ENCODE measurements at places on chromosomes 16 and 17. TPM values are rescaled to one million over a fixed set of nuclear protein-coding genes. Genes with fewer than 3 reads are reported as not detected.
A peak's percentile ranks its signal among the peaks of the same experiment; 100 is the strongest.

- no peak for DNase-seq
Observed at GRCh38 chr16:17126156-17126555, 344.6 kb downstream of the XYLT1 start.

OR1A1 gene
- not detected for polyA plus RNA-seq

ARHGAP27 gene
- 3.8 TPM for polyA plus RNA-seq

C17orf113 gene
- 0.38 TPM for polyA plus RNA-seq

DNA sequence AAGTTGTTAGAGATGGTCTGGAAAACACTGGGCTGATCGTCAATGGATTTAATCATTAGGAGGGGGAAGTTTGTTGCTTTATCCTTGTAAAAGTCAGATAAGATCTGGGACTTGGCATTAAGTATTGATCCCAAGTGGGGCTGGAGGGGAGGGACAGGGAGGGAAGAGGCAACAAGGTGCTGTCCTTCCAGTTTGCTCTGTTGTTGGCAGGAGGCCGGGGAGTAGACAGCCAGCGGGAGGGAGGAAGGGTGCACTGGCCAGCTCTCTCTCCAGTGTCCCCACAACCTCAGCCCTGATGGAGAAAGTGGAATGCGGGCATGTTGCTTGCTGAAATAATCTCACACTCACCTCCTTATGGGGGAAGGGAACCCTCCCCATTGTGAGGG is 210.2 kb downstream of the CCDC182 start:
- no peak for DNase-seq

DNA sequence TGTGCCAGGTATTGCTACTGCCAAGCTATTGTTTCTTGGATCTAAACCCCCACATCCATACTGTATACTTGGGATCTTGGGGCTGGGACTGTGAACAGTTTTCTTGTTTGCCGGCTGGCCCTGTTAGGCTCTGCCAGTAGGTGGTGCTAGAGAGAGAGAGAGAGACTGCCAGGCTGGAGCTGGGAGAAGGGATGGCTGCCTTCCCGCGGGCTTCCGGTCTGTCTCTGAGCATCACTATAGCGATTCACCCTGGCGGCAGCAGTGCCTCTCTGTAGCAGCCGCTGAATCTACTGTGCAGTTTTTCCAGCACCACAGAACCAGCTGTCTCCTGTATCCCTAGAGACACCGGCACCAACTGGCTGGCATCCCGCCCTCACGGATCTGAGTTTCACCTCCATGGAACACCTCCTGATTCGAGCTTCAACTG is 201.2 kb downstream of the UTP18 start:
- peak; percentile 79 for DNase-seq

TANC2 gene
- polyA plus RNA-seq = 3.2 TPM

GRCh38 chr17:10116753-10117420 is 81.5 kb downstream of the GAS7 start:
- DNase-seq = no peak

ITGAX gene
- polyA plus RNA-seq = 0.35 TPM

CD300E gene
- not detected for polyA plus RNA-seq

GRCh38 chr16:29958756-29959155 is 3.1 kb upstream of the TMEM219 start:
- no peak for DNase-seq

DNA sequence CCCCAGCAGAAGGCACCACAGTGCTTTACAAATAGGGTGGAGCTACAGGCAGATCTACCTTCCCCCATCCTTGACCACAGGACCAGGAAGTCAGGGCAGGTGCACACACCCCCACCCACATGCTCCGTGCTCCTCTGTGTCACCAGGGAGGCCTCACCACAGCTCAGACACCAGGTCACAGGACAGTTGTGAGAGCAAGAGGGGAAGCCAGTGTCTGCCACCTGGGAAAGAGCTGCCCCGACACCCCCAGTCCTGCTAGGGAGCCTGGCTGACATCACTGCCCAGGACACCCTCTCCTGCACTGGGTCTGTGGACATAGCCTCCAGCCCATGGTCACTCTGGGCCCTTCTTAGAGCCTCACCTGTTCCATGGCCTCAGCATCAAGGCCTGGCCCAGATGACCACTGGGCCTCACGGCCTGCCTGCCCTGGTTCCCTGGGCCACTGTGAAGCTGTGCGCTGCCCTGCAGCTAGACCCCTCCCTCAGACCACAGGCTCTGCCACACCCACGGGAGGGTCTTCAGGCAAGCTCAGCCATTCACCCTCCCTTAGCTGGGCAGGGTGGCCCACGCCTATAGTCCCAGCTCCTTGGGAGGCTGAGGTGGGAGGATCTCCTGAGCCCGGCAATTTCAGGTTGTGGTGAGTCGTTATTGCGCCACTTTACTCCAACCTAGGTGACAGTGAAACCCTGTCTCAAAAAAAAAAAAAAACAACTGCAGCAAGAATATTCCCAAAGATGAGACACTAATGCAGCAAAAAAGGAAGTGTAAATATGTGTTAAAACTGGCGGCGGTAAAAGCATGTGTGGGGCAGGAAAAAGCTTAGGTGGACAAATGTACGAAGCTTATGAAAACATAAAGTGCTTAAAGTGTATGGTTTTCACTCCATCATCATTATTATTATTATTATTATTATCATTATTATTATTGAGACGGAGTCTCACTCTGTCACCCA is 14.2 kb downstream of the POLR3K start:
- no peak for DNase-seq

GRCh38 chr16:88379694-88380040 is 3.1 kb upstream of the ZNF469 start:
- no peak for DNase-seq

SLC6A4 gene
- polyA plus RNA-seq = 0.05 TPM

DNA sequence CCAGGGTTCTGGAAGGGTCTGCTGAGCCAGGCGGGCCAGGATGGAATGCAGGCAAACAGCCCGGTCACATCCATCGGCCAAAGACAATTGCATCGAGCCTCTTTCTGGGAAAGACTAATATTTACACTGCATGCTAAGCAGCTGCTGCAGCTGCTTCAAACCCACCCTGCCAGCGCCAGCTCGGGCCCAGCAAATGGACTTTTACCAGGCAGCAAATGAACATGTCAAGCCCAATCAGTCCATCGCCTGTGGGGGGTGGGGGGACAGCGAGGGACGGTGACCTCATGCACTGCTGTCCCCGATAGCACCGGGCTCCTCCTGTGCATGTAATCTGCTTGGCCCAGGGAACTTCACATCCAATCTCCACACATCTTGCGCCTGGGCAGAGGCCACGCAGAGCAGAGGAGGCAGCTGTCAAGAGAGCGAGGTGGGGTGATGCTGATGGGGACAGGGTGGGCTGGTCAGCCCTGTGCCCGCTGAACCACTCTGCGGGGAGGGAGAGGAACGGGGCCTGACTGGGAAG is 39.4 kb upstream of the CDH5 start:
- DNase-seq = peak; percentile 63

- no peak for DNase-seq
Observed at GRCh38 chr17:46047398-46047797, 48.3 kb downstream of the STH start.

- DNase-seq = no peak
Observed at GRCh38 chr17:67519801-67520251, 142.7 kb downstream of the PITPNC1 start.

DNA sequence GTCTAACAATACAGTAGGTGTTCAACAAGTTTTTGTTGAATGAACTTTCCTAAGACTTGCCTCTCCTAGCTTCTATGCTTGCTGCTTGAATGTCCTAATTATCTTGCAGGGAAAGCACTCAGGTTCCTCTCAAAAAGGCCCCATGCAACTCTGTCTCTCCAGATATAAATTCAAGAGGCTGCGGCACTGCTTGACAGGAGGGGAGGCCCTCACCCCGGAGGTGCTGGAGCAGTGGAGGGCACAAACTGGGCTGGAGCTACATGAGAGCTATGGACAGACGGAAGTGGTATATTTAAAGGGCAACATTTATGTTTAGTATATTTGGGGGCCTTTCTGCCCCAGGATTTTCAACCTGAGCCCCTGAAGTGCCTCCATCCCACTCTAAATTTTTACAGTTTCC is 14.4 kb downstream of the THUMPD1 start:
- DNase-seq = no peak

GRCh38 chr16:56716761-56717160 is 13.2 kb upstream of the NUP93 start:
- DNase-seq = no peak

RASL10B gene
- polyA plus RNA-seq = 0.03 TPM

SDR42E2 gene
- not detected for polyA plus RNA-seq

HS3ST2 gene
- polyA plus RNA-seq = not detected

GRCh38 chr16:80627108-80627507 is 86.3 kb downstream of the DYNLRB2 start:
- DNase-seq = no peak

CBFB gene
- polyA plus RNA-seq = 43.2 TPM

DNA sequence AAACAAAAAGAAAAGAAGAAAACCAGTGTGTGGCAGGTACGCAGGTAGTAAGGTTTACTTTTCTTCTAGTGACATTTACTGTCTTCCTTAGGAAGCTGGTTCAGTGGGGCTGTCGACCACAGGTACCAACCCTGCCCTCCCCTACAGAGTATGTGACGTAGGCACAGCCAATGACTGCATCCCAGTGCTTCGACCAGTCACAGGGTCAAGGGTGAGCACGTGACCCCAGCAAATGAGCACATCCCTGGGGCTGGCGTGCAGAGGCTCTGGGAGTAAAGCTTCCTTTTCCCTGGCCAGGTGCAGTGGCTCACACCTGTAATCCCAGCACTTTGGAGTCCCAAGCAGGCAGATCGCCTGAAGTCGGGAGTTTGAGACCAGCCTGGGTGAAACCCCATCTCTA is 38.9 kb upstream of the PLCG2 start:
- peak; percentile 69 for DNase-seq

- DNase-seq = peak; percentile 73
Observed at GRCh38 chr16:68367030-68367429, 56.2 kb downstream of the PRMT7 start.

GRCh38 chr16:23537390-23537789 is 19.8 kb downstream of the EARS2 start:
- no peak for DNase-seq

GRCh38 chr17:79849953-79850352 is 10.7 kb upstream of the CBX4 start:
- DNase-seq = no peak

DNA sequence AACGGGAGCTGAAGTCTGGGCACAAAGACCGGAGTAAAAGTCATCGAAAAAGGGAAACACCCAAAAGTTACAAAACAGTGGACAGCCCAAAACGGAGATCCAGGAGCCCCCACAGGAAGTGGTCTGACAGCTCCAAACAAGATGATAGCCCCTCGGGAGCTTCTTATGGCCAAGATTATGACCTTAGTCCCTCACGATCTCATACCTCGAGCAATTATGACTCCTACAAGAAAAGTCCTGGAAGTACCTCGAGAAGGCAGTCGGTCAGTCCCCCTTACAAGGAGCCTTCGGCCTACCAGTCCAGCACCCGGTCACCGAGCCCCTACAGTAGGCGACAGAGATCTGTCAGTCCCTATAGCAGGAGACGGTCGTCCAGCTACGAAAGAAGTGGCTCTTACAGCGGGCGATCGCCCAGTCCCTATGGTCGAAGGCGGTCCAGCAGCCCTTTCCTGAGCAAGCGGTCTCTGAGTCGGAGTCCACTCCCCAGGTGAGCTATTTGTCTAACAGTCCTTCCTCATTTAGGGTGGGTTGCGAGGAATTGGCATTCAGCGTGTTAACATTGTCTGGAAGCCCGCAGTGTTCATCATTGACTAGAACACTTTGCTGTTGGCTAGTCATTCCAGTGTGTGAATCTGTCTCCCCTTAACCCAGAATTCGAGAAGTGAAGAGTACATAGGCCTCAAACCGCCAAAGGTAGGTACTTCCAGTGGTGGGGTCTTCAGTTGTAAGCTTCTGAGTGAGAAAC is 1.5 kb downstream of the CDK12 start:
- peak; percentile 35 for DNase-seq

GRCh38 chr17:49369089-49369488 is 7.0 kb upstream of the ZNF652 start:
- DNase-seq = no peak

PPP1R27 gene
- polyA plus RNA-seq = 4.2 TPM

CTRB2 gene
- not detected for polyA plus RNA-seq

DNA sequence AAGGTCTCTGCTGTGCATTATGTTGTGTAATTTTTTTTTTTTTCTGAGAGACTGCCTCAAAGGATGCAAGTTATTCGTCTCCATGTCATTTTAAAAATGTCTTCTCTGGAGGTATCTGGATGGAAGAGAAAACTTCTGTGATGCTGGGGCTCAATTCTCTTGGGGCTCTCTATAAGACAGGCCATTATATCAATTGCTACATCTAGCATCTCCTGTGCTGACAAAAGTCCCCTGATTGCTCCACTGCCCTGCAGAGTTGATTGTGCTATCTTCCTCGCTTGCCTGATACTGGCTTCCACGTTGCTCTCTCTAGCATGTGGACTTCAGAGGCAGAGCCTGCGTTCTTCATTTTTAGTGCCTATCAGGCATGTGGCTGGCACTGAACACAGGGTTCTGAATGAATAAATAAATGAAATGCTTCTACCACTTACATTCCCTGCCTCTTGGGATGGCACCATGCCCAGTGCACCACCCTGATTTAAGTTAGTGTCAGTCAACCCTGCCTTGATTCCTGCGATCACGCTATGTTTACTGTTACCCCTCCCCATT is 1035.5 kb upstream of the EEF2KMT start:
- no peak for DNase-seq
